Activated naive CD8-positive, alpha-beta T cell treated with anti-CD3 and anti-CD28 coated beads for 36 hours (primary cell): ENCODE measurements at places on chromosomes 3 and 15.

DNA sequence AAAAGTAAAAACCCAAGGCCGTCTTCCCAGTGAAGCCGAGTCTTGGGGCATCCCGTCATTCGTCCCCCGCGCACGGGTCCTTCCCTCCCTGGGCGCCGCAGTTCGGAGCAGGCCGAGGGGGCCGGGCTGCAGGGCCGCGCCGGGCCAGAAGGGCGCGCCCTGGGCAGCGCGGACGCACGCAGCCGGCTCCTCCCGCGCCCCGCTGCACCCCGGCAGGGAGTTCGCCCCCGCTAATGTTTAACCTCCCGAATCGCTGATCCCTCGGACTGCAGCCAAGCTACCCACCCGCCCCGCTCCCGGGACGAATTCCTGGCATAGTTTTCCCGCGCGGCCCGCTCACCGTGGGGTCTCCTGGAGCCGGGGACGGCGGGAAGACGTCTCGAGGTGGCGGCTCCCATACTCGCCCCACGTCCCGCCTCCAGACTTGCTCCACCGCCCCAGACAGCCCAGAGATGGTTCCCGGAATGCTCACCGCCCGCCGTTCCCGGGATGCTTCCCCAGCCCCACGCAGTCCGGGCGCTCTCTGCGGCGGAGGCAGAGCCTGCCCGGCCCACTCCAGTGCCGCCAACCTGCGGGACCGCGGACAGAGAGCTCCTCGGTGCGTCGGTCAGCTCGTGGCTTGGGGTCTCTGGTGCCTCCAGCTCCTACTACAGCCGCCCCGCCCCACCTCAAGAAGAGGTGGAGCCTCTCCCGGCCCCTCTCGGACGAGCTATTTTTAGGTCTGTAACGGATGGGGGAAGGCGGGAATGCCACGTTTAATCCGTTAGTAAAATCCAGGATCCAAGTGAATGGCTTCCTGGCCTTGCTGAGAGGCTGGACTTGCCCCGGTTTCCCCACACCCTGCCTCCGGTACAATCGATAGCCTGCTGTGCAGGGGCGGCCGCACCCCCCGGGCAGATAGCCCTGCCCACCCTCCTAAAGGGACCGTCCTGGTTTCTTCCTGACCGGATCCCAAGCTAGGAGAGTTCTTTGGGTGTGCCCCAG, at the start of gene DZIP1L:
TSS of gene DZIP1L (minus strand) at position 621 of the 984 bp plus-strand sequence. CDS start 11,637 bp downstream, outside the sequence.
- DNase-seq: peak; percentile 56

GRCh38 chr3:117278424-117279190, 569.0 kb downstream of the TUSC7 start:
- DNase-seq: no peak

DNA sequence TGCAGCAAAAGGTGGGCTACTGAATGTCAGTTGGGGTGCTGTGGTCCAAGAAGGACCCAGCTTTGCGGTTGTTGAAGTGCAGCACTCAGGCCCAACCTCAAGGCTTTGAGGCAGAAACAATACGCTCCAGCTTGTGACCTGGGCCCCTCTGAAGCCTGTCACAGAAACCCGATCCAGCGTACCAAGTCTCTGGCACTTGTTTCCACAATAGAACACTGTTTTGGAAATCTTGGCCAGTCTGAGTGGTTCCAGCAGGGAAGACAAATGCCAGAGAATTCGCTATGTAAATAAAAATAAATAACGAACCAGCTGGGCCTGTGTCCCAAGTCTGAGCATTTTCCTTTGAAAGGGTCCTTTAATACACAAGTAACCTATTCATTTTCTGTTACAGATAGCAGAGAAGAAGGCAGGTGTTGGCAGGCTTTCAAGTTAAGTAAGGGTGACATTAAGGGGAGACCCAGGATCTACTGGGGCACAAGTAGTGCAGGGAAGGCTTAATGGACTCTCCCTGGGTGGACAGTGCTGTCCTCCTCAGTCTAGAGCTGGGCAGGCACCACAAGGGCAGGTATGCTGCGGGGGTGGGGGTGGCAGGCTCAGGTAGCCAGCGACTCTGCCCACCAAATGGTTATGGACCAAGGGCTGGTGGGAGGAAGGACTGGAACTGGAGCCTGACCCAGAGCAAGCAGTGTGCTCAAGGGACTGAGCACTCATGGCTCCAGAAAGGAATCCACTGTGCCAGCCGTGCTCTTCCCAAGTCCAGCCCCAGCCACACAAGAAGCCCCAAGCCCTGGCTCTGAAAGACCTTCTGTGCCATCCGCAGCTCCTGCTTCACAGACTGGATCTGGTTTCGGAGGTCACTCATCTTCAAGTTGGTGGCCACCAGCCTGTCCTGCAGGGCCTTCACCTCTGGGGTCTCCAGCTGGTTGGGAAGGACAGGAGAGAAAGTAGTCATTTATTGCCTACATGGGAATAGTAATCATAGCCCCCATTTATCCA, 26.3 kb downstream of the CCDC13 start:
- no peak for DNase-seq

- no peak for DNase-seq
Measured at GRCh38 chr15:73724212-73724611, 28.9 kb downstream of the INSYN1 start.

DNA sequence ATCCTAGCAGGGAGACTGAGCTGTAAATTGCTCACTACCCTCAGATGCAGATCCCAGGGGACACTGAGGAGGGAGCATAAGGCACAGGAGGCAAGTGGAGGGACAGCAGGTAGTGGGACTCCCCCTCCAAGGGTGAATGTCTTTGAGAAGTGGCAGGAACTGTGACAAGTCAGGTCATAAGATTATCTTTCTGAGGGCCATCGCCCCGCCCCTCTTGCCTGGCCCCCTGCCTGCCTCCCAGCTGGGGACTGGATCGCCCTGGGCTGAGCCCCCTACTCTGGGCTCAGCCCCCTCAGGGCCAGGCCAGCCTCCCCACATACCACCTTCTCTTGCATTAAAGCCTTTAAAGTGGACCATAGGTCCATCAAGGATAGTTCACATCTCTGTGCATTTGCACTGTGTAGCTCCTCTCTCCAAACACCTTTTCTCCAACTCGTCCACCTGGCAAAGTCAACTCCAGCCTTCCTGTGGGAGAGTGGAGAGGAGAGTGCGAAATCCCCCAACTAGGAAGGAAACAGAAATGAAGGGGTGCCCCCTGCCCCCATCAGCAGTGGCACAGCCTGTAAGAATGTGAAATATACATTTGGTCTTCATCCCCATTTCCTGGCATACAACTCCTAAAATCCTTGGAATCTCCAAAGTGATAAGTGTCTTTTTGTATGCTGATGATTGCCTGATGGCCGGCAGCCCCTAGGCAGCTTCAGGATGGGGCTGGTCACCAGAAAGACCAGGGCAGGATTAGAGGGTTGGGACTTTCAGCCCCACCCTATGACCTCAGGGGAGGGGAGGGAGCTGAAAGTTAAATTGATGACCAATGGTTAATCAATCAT, 14.7 kb downstream of the PIF1 start:
- no peak for DNase-seq

GRCh38 chr15:73941871-73942635, 15.8 kb downstream of the LOXL1 start:
- DNase-seq: no peak
